ENCODE measurements at places on chromosomes 1 and 21.

- no peak for DNase-seq
Measured at GRCh38 chr1:221510793-221511503, 230.9 kb downstream of the DUSP10 start.

DNA sequence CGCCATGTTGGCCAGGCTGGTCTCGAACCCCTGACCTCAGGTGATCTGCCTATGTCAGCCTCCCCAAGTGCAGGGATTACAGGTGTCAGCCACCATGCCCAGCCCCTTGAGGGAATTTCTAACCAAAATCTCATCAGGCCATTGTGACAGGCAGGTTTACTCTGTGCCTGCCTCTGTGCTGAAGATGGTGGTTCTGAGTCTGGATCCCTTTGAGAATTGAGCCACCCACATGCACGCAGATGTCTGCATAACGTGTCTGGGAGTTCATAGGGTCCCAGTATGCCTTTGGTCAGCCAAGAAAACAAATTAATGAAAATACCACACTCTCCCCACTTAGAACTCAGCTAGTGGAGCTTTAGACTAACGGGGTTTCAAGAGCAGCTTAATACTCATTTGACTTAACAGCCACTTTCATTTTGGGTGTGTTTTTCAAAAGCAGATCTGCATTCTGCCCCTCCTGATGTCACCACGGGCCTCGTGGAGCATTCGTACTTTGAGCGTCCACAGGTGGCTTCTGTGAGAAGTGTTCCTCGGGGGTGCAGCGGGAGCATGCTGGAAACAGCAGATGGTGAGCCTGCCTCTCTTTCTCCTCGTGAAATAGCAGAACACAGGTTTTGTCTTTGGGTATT, 45.3 kb downstream of the DIP2A start:
- DNase-seq: no peak

DNA sequence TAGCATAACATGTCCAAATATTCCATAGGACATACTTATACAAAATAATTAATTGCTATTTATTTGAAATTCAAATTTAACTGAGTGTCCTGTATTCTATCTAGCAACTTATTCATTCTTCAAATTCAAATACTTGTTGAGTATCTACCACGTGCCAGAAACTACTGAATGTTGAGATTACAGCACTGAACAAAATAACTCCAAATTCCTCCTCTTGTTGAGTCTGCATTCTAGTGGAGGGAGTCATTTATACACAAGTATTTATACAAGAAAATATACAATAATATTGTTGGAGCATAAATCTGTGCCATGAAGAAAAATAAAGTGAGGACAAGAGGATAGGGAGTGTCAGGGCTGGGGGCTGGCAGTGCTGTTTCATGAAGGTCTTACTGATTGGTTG, 43.7 kb upstream of the CDC42BPA start:
- DNase-seq: no peak

GRCh38 chr1:230065161-230065560, 1.9 kb upstream of the GALNT2 start:
- DNase-seq: no peak

GRCh38 chr1:216532251-216532798, 109.1 kb upstream of the USH2A start:
- no peak for DNase-seq

GRCh38 chr21:41678924-41679318, 87.9 kb downstream of the RIPK4 start:
- no peak for DNase-seq

GRCh38 chr1:9888886-9889285, 21.2 kb downstream of the CTNNBIP1 start:
- DNase-seq: no peak

- no peak for DNase-seq
Measured at GRCh38 chr21:41367945-41368734, 6.3 kb downstream of the MX2 start.

GRCh38 chr1:44693159-44693558, 18.6 kb downstream of the ARMH1 start:
- DNase-seq: no peak

GRCh38 chr1:34777519-34778321, 3.3 kb upstream of the GJB3 start:
- DNase-seq: no peak

DNA sequence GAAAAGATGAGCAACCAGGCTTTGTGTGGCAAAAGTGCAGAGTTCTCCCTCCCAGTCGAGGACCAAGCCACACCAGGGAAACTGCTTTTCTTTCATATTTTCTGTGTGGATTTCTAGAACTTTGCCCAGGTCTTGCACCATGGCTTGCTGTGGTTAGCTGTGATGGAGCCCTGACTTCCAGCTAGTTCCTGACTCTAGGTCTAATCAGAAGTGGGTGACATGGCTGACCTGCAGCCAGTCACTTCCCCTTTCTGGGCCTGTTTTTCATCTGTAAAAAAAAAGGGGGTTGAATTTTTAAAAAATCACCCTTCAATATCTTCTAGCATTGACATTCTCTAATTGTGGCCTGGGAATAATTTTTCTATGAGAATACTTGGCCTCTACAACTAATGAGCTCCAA, 491.2 kb upstream of the USP24 start:
- no peak for DNase-seq

DNA sequence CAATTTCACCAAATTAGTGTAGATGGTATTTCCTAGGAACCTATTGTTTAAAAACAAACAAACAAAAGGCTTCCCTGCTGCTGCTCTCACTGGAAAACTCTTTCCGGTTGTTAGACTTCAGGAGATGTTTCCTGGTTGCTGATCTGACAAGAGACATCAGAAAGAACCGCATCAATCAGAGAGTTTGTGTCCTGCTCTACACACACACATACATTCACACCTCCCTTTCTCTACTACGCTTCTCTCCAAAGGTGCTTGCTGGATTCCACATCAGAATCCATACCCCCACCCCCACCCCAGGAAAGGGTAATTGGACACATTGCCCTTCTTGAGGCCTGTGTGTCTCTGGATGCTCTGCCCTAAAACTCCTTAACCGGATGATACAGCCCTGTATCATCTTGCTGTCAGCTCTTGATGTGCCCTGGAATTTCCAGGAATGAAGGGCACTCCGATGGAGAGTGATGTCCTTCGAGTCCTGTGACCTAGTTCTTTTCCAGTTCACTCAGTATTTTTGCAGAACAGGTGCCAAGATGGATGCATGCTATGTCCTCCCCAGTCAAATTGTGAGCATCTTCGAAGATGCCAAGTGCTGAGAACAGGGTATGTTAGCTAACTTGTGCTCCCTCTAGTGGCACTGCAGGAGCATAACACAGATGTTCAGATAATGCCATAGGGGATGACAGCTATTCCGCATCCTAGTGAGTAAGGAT, 113.7 kb upstream of the SLC35F3 start:
- DNase-seq: peak; percentile 66

- no peak for DNase-seq
Measured at GRCh38 chr1:2290171-2290578, 62.1 kb downstream of the SKI start.

All from D721Med (cell line).